Activated T-helper 1 cell treated with Interleukin-2 at 50 U/mL for 16 hours (primary cell): ENCODE measurements at places on chromosomes 7 and 10.
A peak's percentile ranks its signal among the peaks of the same experiment; 100 is the strongest.

- no peak for DNase-seq
Measured at GRCh38 chr7:54811041-54811845, 52.2 kb upstream of the SEC61G start.

DNA sequence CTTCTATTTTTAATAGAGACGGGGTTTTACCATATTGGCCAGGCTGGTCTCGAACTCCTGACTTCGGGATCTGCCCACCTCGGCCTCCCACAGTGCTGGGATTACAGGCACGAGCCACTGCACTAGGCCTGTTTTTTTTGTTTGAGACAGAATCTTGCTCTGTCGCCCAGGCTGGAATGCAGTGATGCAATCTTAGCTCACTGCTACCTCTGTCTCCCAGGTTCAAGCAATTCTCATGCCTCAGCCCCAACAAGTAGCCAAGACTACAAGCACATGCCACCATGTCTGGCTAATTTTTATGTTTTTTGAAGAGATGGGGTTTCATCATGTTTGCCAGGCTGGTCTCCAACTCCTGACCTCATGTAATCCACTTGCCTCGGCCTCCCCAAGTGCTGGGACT lies 73.7 kb downstream of the TYW1B start:
- DNase-seq = no peak

DNA sequence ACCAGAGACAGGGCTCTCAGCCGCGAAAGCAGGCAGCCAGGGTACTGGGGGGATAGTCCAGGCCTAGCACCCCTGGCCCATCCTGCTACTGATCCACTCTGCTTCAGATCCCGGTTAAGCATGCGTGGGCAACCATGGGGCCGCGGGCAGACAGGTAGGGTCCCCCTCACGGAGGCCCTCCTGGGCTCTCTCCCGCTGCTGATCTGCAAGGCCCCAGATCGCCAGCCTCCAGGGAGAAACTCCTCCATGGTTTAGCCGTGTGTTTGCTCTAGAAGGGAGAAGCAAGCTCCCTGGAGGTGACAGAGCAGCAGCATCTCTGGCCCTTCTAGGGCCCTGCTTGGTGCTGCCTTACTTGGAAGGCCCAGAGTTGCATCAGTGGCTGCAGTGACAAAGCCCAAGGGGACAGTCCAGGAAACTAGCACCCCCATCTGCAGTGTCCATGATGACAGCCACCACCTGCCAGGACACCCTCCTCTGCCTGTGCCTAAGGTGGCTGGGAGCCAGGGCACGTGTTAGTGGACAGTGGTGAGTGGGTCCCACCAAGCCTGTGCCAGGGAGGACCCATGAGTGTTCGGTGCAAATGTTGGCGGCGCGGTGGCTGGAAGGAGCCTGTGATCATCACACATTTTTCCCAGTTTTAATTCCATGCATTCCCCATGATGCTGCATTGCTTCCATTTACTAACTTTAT lies 29.2 kb downstream of the CALML5 start:
- DNase-seq = no peak

GRCh38 chr7:2232766-2233520 lies at the start of gene MAD1L1:
Gene MAD1L1, minus strand, starts transcription at chr7:2232945. Its CDS starts 2,812 bp downstream, at chr7:2230133.
- DNase-seq = peak; percentile 77

- DNase-seq = no peak
Measured at GRCh38 chr10:15462253-15462897, 91.3 kb upstream of the FAM171A1 start.

- DNase-seq = no peak
Measured at GRCh38 chr10:33483816-33484190, 149.3 kb upstream of the NRP1 start.
